ENCODE measurements at places on chromosomes 16 and 17. TPM values are rescaled to one million over a fixed set of nuclear protein-coding genes. Genes with fewer than 3 reads are reported as not detected.

Gene MT4
- total RNA-seq, result not detected

GRCh38 chr16:49622084-49622390 is 233.9 kb downstream of the ZNF423 start:
- no peaks in the 10 kb centered on the region for H3K27me3 ChIP-seq
- no peak overlapping the region for H3K4me3 ChIP-seq
- H3K27ac ChIP-seq, result no peak overlapping the region
- no peaks in the 10 kb centered on the region for H3K4me1 ChIP-seq

Gene PIK3R5
- 30.2 TPM for total RNA-seq

Gene IGSF6
- 0.58 TPM for total RNA-seq

- no peak for DNase-seq
- H3K4me1 ChIP-seq, result no peaks in the 10 kb centered on the region
- H3K27ac ChIP-seq, result no peak overlapping the region
- H3K36me3 ChIP-seq, result no peaks in the 10 kb centered on the region
- no peaks in the 10 kb centered on the region for H3K27me3 ChIP-seq
- H3K4me3 ChIP-seq, result no peak overlapping the region
These were observed 60.7 kb downstream of the IRF8 start for GRCh38 chr16:85959686-85960085.

- no peaks in the 10 kb centered on the region for H3K36me3 ChIP-seq
- H3K4me1 ChIP-seq, result no peaks in the 10 kb centered on the region
- H3K27me3 ChIP-seq, result no peaks in the 10 kb centered on the region
- no peak for DNase-seq
- H3K27ac ChIP-seq, result no peak overlapping the region
These were observed 22.5 kb upstream of the NKD1 start for GRCh38 chr16:50525716-50526115.

GRCh38 chr16:80807906-80808305 is 3.5 kb upstream of the CDYL2 start:
- no peak overlapping the region for H3K4me3 ChIP-seq
- DNase-seq, result no peak
- H3K4me1 ChIP-seq, result no peaks in the 10 kb centered on the region
- no peaks in the 10 kb centered on the region for H3K27me3 ChIP-seq
- no peaks in the 10 kb centered on the region for H3K36me3 ChIP-seq
- no peak overlapping the region for H3K27ac ChIP-seq
